Panc1 (cell line): ENCODE measurements at places on chromosomes 7 and 10. TPM values are rescaled to one million over a fixed set of nuclear protein-coding genes. Genes with fewer than 3 reads are reported as not detected.
A peak's percentile ranks its signal among the peaks of the same experiment; 100 is the strongest.

- no peak overlapping the region for H3K4me3 ChIP-seq
- no peak overlapping the region for H3K27ac ChIP-seq
- no peak for DNase-seq
- peaks cover 19% of the 10 kb centered on the region for H3K4me1 ChIP-seq
- no peaks in the 10 kb centered on the region for H3K27me3 ChIP-seq
Observed at GRCh38 chr10:77332256-77332655, 305.4 kb downstream of the KCNMA1 start.

GRCh38 chr7:114264023-114264422, 150.6 kb upstream of the FOXP2 start:
- H3K4me3 ChIP-seq: no peak overlapping the region
- H3K36me3 ChIP-seq: no peaks in the 10 kb centered on the region
- H3K27me3 ChIP-seq: no peaks in the 10 kb centered on the region
- DNase-seq: no peak
- H3K4me1 ChIP-seq: no peaks in the 10 kb centered on the region

DNA sequence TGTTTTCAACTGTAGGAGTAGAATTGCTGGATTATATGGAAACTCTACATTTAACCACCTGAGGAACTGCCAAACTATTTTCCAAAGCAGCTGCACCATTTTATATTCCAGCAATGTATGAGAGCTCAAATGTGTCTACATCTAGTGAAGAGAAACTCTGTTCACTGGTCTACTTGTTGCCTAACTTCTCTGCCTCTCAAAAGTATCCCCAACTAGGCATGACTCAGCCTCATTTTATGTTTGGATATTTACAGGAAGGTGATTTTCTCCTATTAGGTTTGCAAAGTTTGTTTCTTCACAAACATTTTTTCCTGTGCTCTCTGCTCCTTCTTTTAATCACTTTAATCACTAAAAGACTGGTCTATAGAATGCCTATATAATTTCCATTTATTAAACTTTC, 37.1 kb upstream of the SRI start:
- no peak overlapping the region for H3K27ac ChIP-seq
- DNase-seq: no peak
- H3K36me3 ChIP-seq: no peaks in the 10 kb centered on the region
- no peaks in the 10 kb centered on the region for H3K4me1 ChIP-seq
- no peaks in the 10 kb centered on the region for H3K27me3 ChIP-seq

GRCh38 chr10:48390933-48391845, 84.7 kb downstream of the MAPK8 start:
- H3K4me1 ChIP-seq: peaks cover 19% of the 10 kb centered on the region
- no peaks in the 10 kb centered on the region for H3K36me3 ChIP-seq

DNA sequence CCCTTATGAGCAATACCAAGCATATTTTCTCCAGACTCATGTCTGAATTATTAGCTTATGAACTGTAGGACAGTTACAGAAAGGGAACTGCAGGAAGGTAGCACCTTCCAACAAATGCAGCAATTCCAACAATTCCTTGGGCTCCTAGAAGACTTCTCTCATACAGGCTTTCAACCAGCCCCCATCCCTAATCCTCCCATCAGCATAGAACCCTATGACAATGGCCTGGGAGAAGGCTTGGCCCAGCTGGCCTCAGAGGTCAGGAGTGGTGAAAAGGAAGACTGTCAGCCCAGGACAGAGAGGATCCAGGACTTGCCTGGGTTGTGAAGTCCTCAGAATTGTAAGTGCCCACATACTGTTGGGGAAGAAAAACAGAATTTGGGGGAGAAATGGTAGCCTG, 5.9 kb downstream of the VPS41 start:
- peaks cover 2% of the 10 kb centered on the region; the same call in 1 of the 2 replicates for H3K4me1 ChIP-seq
- no peak for DNase-seq
- no peak overlapping the region for H3K27ac ChIP-seq

DNA sequence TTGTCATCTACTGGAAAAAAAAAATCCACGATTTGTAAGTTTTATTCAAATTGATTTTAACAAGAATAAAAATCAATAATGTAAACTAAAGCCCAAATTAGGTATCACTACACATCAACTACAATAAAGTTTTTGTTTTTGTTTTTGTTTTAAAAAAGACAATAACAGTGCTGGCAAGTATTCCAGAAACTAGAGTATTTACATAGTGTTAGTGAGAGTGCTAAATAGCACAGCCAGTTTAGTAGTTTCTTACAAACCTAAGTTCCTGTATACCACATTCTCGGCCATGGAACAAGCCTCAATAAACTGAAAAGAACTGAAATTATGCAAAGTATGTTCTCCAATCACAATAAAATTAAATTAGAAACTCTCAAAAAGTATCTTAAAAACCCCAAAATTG, 8.1 kb downstream of the ARHGAP12 start:
- H3K4me1 ChIP-seq: peaks cover 20% of the 10 kb centered on the region
- H3K27ac ChIP-seq: no peak overlapping the region
- DNase-seq: no peak
- H3K4me3 ChIP-seq: no peak overlapping the region
- H3K27me3 ChIP-seq: no peaks in the 10 kb centered on the region

The INHBA gene
- total RNA-seq: 0.28 TPM

DNA sequence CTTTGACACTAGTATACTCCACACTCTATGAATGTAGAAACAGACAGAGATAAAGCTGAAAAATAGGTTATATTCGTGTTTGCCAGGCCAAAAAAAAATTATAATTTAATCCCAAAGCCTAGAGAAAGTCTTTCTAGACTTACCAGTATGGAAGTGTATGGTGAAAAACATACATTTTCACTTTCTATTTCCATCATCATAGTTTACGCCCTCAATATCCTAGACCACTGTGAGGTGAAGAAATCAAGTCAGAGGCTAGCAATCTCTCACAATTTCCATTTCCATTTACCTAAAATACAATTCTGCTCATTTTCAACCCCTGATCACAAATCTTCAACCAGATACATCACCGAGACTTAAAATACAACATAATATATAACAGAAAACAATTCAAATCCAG, 16.2 kb downstream of the GPR22 start:
- no peak for DNase-seq
- H3K27ac ChIP-seq: no peak overlapping the region
- no peak overlapping the region for H3K4me3 ChIP-seq
- no peaks in the 10 kb centered on the region for H3K4me1 ChIP-seq
- no peaks in the 10 kb centered on the region for H3K27me3 ChIP-seq
- H3K36me3 ChIP-seq: no peaks in the 10 kb centered on the region

The CABCOCO1 gene
- 4.0 TPM for total RNA-seq

The EIF5AL1 gene
- total RNA-seq: 1.6 TPM

- H3K27me3 ChIP-seq: no peaks in the 10 kb centered on the region
- no peak for DNase-seq
- H3K36me3 ChIP-seq: no peaks in the 10 kb centered on the region
- H3K4me1 ChIP-seq: peaks cover 23% of the 10 kb centered on the region
- no peak overlapping the region for H3K4me3 ChIP-seq
- H3K27ac ChIP-seq: no peak overlapping the region
Observed at GRCh38 chr7:5550831-5551230, 127.2 kb upstream of the TNRC18 start.

- H3K27ac ChIP-seq: no peak overlapping the region
- DNase-seq: no peak
- H3K36me3 ChIP-seq: no peaks in the 10 kb centered on the region
Observed at GRCh38 chr10:14581553-14582321, 193.0 kb downstream of the FAM107B start.

DNA sequence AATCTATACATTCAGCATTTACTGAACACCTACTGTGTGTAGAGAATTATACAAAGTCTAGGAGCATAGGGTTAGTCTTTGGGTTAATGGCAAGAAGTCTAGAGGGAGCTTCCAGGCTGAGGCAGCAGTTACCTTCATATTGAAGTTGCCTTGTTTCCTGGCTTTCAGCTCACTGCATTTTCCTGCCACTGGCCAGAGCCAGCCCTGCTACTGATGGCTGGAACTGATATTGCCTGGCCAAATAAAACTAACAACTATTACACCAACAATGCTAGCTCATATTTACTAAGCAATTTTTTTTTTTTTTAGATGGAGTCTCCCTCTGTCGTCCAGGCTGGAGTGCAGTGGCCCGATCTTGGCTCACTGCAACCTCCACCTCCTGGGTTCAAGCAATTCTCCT, 165.7 kb upstream of the ITGB1 start:
- no peak for DNase-seq
- no peaks in the 10 kb centered on the region for H3K36me3 ChIP-seq
- H3K4me1 ChIP-seq: peaks cover 23% of the 10 kb centered on the region
- H3K27ac ChIP-seq: peak overlapping the region; percentile 91
- no peak overlapping the region for H3K4me3 ChIP-seq
